ENCODE measurements at places on chromosomes 12 and 14.

GRCh38 chr14:83291714-83292113 is 1758.1 kb upstream of the SEL1L start:
- no peak for DNase-seq

DNA sequence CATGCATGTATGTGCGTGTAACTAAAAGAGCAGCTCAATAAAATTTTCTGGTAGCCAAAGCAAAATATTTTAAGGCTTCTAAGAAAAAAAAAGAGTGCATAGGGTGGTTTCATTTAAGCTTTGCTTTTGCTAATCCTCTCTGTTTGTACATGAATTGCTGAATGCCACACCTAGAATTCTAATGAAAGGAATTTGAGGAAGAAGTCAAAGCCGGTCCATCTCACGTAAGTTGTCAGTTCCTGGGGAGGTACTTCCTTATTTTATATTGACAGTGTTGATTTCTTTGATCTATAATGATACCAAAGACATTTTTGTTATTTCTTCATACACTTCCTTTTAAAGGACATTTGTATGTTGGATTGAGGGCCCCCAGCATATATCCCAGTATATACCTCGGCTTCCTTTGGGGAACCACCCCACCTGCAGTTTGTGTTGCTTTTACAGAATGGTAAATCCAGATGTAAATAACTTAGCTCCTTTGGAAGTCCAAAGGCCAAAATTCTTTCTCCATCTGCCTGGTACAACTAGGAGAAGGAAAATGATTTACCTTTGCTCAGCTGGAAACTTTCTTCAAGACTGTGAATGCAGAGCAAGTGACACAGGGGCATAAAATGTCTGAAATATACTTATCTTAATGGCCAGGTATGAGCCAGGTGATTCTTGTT is 420.9 kb upstream of the ATP2B1 start:
- no peak for DNase-seq

GRCh38 chr14:89249065-89249695 is 167.9 kb downstream of the FOXN3 start:
- DNase-seq = no peak

GRCh38 chr14:82387699-82388098 is 854.0 kb upstream of the SEL1L start:
- no peak for DNase-seq

GRCh38 chr12:8899830-8900229 is 14.5 kb upstream of the PHC1 start:
- no peak for DNase-seq

GRCh38 chr14:102057480-102058114 is 29.2 kb downstream of the HSP90AA1 start:
- no peak for DNase-seq

DNA sequence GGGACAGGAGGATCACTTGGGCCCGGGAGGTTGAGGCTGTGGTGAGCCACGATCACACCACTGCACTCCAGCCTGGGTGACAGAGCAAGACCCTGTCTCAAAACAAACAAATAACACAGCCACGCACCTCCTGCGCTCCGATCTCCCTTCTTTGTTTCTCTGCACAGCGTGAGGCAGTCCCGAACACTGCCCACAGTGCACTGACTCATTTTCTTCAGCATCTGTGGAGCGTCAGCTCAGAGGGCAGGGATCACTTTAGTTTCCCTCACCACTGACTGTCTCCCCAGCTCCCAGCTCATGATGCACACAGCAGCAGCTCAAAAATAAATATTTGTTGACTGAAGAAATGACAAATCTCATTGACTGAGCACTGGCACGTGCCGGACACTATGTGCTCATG is 883 bp upstream of the MYL2 start:
- no peak for DNase-seq

GRCh38 chr12:76236640-76237039 is 111.6 kb downstream of the BBS10 start:
- DNase-seq = no peak

DNA sequence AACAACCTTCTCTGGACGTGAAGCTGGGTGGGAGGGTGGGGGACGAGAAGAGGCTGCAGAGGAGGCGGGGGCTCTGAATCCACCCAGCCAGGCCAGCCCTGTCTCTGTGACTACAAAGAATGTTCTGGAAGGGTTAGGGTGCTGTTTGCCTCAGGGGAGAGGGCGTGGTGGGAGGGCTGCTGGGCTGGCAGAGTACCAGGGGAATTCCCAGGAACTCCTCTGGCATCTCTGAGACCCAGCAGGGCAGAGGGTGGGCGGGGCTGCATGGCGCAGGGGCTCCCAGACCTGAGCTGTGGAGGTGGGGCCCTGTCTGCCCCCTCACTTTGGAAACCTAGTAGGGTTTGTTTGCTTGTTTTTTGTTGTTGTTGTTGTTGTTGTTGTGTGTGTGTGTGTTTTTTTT is 45.5 kb upstream of the FZD10 start:
- DNase-seq = no peak

- DNase-seq = no peak
Observed at GRCh38 chr14:75835737-75836136, 146.1 kb downstream of the TGFB3 start.

DNA sequence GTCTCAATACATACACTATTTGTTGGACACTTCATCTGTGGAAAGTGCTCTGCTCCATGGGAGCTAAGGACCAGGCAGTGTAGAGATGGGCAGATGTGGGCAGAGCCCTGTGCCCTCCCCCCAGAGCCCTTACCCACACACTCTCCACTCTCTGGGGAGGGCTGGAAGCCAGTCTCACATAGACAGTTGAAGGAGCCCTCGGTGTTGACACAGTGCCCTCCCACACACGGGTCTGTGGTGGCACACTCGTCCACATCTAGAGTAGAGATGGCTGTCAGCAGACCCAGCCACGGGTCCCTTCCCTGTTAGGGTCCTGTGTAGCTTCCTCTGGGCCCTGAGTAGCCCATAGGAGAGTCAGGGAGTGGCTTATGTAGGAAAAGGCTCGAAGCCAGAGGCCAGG is 14.3 kb downstream of the ISCA2 start:
- no peak for DNase-seq

- DNase-seq = no peak
Observed at GRCh38 chr14:74591394-74591793, 20.6 kb downstream of the LTBP2 start.

- DNase-seq = no peak
Observed at GRCh38 chr12:99413751-99414150, 233.8 kb upstream of the GARIN6 start.

DNA sequence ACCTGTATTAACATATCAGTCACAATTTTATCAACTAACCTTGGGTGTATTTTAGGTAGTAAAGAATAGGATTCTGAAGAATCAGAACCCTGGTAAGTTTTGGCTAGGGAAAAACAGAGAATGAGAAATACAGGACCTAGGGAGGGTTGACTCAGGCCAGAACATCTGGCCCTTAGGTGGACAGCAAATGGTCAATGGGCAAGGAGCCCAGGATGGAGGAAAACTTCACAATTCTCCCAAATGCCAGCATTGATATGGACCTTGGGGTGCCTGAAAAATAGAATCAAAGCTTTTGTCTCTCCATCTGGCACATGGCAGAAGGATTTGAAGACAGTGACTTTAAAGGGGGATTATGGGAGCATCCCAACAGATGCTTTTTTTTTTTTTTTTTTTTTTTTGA is 32.7 kb upstream of the PRPF39 start:
- DNase-seq = no peak

All from GM12865 (cell line).